Bone marrow (tissue), 2 donors: ENCODE measurements at places on chromosomes 12 and 14.

- no peak for DNase-seq
These were observed 4.4 kb upstream of the CTDSP2 start for GRCh38 chr12:57850854-57851430.

GRCh38 chr14:76096257-76096656 lies 55.5 kb upstream of the GPATCH2L start:
- DNase-seq, result no peak

DNA sequence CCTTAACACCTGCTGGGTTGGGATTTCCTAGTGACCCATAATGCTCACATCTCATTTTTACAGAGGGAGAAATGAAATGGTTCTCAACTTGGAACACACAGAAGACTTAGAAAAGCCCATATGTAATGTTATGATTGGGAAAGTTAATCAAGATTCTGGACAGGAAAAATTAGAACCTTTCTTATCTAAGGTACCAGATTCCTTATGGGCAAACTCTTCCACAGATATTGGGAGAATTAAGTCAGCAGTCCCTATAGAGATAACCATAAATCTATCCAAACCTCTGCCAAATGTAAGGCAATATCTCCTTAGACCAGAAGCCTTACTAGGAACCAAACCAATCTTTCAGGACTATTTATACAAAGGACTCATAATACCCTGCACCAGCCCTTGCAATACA lies 13.9 kb upstream of the PSMC1 start:
- DNase-seq, result no peak

DNA sequence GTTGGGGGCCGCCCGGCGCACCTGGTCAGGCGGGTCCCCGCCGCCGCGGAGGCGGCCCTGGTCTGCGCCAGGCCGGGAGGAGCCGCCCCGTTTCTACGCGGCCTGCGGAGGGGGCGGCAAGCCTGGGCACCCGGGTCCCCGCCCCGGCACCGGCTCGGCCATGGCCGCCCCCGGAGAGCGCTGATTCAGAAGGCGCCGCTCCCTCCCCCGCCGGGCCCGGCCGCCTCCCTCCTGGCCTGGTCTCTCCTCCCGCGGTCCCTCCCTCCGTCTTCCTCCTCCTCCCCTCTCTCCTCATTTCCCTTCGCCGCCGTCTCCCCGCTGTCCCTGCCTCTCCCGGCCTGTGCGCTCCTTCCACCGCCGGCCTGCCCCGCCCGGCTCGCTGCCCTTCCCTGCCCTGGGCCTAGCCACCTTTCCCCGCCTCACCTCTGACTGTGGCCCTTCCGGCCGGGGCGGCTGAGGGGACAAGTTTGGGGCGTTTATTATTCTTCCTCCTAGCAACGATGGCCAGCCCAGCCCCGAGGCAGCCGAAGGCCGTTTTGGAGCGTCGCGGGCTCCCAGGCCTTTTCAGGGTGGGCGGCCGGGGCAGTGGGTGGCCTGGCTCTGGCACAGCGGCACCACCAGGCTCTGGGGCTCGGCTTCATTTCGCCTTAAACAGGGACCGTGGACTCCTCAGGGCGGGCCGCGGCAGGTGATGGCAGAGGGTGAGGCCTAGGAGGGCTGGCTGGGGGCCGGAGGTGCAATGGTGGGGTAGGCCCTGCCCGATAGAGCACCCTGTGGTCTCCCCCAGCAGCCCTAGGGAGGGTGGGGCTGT lies 768 bp downstream of the CEP170B start:
- DNase-seq, result no peak

DNA sequence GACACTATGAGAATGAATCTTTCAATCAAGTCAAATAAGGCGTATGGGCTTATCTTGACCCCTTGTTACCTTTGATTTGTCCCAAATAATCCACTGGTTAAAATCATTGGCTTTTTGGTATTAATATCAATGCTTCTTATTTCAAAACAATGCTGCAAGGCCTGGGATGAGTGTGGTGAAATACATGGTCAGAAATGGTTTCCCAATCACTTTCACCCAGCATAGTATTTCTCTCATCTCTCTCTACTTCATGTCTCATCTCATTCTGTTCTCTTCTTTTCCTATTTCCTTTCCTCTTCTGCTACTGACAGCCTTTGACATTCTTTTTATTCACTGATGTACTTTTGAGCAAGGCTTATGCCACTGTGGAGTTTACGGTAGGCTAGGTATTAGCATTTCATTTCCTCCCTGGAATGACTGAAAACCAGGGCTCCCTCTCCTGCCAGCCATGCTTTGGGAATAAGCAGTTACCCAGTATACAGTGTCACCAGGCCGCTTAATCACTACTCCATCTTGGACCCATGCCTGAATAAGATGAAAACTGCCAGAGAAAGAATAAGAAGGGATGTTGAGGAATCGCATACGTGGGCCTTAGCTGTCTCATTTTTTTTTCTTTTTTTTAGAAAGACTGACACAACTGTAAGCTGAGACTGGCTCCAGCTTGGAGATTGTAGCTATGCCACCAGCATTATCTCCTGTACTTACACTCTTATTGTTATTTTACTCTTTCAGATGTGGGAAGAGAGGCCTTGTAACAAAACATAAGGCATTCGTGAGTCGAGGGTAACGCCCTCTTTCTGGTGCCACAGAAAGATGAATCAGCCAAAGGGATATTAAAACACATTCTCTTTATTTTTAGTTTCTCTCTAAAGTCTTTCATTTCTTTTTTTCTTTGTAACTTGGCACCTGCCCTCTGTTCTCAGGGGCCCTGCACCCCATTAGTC lies 53.5 kb downstream of the IGF1 start:
- DNase-seq, result no peak

DNA sequence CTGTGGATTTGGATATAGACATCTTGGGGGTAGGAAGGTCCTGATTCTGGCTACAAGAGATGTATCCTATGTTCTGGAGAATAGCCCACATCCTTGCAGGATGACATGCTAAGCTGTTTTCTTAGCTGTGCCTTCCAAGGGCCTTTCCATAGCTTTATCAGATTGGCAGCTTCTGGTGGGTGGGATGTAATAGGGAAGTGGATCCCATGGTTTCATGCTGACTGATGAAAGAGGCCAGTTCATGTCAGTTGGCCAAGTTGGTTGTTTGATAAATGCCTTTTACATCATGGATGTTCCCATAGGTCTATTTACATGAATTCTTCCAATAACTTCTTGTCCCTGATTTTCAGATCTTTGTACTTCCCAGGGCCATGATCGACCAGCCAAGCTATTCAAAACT lies 169.1 kb upstream of the RMST start:
- no peak for DNase-seq
